Right ventricle myocardium inferior (tissue), 1 donor: ENCODE measurements at places on chromosomes 7 and 10.

- no peak for DNase-seq
Observed at GRCh38 chr10:34705563-34705962, 109.5 kb downstream of the PARD3 start.

DNA sequence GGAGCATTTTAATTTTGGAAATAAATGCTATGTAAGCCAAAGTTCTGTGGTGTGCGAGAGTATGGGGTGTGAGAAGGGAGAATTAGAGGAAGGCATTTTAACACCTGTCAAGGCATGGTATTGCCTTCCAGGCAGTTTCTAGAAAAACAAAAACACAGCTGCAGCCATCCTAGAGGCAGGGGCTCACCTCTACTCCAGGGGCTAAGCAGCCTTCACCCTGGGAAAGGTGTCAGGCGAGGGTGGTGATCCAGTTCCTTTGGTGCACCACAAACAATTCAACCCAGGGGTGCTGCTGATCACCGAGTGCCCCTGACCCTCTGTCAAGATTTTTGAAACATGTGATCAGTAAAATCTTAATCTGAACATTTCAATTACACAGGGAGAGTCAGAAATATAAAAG, 59.2 kb upstream of the GPR26 start:
- no peak for DNase-seq

DNA sequence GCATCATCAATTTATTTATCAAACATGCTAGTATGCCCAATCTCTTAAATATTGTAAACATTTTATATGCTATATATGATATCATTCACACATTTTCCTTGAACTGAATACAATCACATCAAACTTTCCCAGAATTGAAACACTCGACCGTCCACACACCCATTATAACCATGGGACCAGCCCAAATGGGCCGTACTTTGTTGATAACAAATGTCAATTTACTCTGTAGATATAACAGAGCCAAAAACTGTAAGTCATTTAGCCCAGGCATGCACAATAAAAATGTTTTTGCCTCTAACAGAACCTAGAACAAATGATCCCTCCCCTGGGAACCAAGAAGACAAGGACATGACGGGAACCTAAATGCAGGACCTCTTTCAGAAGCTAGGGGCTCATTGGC, 683 bp upstream of the ANKRD22 start:
- no peak for DNase-seq

GRCh38 chr7:1401011-1401410, 58.3 kb downstream of the MICALL2 start:
- DNase-seq: peak; percentile 21

DNA sequence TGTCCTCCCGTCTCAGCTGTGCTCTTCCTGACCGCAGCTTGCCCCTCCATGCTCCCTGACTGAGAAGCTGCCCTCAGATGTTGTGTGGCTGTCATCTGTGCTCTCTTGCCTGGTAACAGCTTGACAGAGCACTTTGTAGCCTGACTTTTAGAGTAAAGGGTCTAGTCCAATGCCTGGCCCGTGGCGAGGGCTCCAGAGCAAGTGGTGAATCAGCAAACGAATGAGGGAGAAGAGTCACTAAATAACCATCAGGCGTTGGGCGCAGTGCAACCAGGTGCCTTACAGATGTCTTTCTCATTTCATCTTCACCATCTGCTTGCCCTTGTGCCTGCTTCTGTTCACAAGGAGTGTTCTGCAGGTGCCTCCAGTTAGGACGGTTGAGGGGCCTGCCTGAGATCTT, 45.6 kb downstream of the MKI67 start:
- no peak for DNase-seq

DNA sequence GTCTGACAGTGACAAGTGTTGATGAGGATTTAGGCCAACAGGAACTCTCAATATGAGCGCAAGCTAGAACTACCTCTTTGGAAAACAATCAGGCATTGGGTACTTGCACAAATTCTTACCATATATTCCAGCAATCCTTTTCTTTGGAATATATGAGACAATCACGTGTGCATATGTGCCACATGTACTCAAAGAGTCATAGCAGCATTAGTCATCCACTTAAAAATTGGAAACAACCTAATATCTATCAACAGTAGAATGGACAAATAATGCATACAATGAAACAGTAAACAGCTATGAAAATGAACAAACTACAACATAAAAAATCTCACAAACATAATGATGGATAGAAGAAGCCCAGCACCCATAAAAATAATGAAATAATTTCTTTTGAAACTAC, 179.7 kb downstream of the GLI3 start:
- DNase-seq: no peak

DNA sequence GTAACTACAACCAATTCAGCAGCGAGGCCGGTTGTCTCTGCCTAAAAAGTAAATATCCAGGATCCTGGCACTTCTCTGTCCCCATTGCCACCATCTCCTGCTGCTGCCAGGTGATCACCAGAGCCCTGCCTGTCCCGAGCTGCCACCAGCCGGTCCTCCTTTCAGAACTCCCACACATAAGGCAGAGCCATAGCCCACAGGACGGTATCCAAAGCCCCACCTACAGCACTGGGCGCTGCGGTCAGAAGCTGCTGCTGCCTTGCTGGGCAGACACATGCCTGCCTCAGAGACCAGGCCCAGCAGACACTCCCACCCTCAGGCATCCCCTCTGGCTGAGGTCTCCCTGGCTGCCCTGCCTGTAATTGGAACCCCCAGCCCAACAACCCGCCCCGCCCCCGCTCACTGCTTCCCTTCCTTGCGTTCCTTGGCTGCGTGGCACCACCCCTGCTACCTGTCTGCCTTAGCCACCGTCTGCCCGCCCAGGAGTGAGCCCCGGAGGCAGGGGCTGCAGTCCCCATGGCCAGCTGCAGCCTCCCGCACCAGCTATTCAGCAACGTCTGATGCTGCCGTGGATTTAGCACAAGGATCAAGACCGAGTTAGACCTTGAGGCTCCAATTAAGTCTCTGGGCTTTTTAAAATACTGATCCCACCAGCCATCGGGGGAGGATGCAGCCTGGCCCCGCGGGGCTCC, 100.7 kb downstream of the CYTH3 start:
- no peak for DNase-seq

DNA sequence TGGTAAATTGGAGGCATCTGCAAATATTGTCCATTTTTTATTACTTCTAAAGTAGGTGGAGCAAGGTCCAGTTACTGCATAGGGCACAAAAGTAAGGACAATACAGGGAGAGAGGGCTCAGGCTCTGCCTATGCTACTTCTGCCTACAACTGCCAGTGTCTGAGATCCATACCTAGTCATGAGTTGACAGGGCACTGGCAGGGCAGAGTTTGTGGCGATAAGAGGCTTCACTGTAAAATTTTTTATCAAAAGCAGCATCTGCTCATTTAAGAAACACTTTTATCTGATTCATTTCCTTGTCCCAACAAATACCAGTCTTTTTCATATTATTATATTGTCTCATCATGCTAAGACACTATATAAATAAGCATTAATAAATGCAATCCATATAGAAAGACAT, 178.0 kb downstream of the LRRN3 start:
- no peak for DNase-seq

- DNase-seq: no peak
Observed at GRCh38 chr10:87916515-87916914, 53.1 kb downstream of the PTEN start.

GRCh38 chr10:46062723-46063428, 16.8 kb upstream of the MSMB start:
- DNase-seq: no peak

GRCh38 chr10:33174674-33175434, 159.6 kb downstream of the NRP1 start:
- no peak for DNase-seq

- DNase-seq: no peak
Observed at GRCh38 chr10:12981570-12981969, 19.9 kb downstream of the CCDC3 start.

GRCh38 chr10:120011359-120012130, 119.0 kb downstream of the SEC23IP start:
- DNase-seq: no peak

DNA sequence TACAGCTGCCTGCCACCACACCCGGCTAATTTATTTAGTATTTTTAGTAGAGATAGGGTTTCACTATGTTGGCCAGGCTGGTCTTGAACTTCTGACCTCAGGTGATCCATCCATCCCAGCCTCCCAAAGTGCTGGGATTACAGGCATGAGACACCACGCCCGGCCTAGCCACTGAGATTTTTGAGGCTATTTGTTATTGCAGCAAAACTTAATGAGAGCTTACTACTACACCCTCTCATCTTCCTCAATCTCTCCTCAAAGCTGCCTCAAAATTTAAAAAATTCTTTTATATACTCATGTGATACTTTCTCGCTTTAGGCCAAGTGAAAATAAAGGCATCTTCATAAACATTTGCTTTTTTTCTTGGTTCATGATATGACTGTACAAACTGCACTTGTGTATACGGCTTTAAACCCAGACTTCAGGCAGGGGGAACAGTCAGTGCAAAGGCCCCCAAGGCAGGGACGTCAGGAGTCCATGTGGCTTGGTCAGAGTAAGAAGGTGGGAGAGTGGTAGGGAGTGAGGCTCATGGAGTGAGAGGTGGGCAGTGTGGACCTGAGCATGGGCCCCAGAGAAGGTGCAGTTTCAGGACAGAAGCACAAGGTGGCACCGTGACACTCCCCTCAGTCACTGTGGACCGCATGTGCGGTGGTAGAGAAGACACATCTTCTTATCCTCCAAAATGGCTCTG, 55.5 kb downstream of the SYPL1 start:
- no peak for DNase-seq

DNA sequence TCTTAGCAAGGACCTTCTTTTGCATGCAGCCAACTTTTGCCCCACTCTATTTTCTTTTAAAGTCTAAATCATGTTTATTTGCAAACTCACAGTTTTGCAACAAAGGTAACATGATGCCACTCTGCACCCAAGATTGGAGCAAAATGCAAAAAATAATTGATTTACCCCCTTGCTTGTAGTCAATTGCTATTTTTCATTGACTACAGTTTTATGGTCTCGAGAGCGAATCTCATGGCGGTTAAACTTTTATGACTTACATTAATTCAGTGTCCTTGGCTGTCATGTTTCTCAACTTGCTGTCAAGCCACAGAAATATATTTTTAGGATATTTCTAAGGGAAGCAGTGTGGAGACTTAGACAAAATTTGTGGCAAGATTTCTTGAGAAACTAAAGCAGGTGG, 110.0 kb upstream of the JCAD start:
- no peak for DNase-seq

GRCh38 chr7:108973075-108973474, 403.4 kb downstream of the DNAJB9 start:
- DNase-seq: no peak

GRCh38 chr7:129394101-129394500, 40.1 kb upstream of the STRIP2 start:
- no peak for DNase-seq

DNA sequence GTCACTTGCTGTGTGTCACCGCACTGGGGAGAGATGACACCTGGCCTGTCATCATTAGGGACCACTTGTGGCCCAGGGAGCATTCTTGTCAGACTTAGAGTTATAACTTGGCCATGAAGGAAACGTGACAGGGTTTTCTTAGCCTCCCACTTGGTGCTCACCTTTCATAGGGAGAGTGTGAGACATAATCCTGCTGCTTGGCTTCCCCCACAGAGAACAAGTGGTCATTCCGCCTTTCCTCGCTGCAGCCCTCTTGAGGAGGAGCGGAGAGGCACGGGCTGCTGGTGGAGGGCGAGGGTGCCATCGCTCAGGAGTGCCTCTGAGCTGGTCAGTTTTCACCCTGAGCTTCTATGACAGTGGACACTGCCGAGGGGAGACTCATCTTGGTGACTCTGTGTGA, 125.0 kb upstream of the GJD4 start:
- DNase-seq: no peak

DNA sequence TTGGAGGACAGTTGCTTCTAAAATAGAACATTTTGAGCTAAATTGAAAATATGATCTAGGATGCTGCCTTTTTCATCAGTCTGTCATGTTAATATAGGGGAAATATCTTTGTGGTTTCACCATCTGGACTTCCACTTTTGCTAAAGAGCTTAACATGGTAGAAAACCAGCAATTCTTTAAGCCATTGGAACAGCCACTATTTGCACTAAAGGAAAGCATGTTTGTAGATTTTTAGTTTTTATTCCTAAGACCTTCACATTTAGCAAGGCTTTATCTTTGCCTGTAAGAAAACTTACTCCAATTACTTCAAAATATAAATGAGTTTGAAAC, 291.0 kb downstream of the RNLS start:
- DNase-seq: no peak

DNA sequence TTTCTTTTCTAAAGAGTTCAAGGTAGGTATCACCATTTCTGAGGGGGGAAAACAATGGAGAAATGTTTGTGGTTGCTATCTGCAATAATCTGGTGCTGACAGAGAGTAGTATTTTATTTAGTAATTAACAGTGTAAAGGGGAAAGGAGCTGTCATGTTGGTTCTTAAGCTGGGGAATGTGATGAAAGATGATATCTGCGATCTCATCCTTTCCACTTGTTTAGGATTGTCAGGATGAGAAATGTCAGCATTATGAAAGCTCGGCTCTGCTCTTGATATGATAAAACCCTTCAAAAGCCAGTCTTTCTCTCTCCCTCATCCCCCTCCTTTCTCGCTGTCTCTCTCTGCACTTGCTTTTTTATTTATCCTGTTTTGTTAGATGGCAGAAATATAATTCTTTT, 106.1 kb downstream of the POU6F2 start:
- no peak for DNase-seq

DNA sequence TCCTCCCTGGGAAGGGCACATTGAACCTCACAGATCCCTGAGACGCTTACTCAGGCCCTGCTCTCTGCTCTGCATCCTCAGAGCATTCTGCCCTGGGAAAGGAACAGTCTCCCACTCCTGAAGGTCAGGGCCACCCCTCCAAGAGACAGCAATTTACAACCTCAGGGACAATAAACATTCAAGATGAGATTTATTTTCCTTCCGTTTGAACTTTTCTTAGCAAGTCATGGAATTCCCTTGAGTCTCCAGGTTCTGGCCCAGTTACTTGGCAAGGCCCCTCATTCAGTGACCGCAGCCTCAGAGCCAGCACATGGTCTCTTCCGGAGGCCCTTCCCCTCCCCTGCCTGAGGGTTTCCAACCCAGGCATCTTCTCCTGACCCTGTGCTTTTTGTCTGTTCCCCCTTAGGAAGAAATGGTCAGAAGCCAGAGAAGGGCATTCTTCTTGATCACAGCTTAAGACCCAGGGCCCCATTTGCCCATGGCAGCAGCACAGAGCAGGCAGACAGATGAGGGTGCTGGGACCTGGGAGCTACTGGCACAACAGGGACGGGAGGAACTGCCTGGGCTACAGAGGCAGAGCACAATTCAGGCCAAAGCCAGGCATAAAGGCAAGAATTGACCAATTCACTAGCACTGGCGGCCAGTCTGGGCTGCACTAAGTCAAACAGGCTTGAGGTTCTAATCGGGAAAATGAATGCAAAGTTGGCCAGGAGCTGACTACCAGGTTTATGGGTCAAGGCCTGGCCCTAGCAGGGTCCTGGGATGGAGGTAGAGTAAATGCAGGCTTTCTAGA, 56.7 kb downstream of the VSTM4 start:
- DNase-seq: no peak

- no peak for DNase-seq
Observed at GRCh38 chr10:48197236-48197899, 77.1 kb downstream of the FRMPD2 start.

DNA sequence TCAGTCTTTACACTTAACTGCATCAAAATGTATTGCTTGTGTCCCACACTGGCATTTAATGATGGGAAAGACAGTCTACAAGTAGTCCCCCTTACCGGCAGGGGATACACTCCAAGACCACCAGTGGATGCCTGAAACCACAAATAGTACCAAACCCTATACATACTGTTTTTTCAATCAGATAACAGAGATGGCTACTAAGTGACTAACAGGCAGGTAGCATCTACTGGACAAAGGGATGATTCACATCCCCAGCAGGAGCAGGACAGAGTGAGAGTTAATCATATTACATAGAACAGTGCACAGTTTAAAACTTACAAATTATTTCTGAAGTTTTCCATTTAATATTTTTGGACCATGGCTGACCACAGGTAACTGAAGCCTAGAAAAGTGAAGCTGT, 13.2 kb downstream of the TMEM243 start:
- DNase-seq: no peak
